AG09319 (cell line): ENCODE measurements at places on chromosomes 16 and 17.

DNA sequence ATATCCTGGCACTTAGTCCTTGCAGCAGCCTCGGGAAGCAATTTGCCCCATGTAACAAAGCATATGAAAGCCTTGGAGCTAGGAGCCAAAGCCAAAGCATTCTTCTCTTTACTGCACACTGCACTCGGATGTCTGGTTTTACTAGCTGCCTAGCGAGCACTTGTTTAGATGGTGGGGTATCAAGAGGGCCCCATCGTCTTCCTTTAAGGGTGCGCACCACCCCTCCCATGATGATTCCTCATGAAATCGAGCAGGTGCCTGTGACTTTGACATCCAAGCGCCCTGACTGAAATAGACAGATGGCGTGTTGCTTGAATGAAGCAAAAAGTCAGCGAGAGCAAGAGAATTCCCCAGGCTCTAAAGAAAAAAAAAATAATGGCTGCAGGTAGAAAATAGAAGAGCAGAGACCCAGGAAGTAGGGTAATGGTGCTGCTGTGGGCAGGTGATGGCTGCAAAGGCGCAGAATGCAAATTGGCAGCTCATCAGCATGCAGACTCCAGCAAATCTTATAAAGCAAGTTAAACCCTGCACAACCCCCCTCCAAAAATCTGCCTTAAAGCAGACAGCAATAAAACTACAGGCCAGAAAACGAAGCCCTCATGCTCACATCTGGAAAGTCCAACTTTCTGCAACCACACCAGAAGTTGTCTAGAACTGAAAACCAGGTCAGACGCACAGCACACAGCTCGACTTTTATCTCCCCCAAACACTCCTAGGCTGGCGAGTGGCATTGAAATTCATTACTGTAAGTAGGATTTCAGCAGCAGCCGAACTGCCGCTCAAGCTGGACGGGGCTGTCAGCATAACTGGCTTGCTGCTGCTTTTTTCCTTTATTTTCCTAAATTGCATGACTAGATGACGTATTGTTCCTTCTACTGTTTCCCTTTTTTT, 384.3 kb downstream of the RBFOX1 start:
- DNase-seq: no peak

DNA sequence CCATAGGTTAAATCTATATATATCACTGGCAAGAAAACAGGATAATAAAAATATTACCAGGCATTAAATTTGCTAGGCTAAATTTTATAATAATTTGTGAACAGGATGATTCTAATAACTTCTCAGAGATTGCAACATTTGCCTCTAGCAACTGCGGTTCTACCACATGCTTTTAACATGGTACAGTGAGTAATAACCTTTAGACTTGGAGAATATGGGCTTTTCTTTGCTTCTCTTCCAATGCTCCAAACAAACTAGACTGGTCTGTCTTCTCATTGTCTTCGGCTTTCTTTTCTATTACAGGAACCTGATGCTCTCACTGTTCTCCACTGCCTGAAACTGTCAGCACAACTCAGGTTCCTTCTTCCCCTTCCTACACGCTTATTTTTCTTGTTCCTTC, 80.6 kb downstream of the CA4 start:
- DNase-seq: no peak

DNA sequence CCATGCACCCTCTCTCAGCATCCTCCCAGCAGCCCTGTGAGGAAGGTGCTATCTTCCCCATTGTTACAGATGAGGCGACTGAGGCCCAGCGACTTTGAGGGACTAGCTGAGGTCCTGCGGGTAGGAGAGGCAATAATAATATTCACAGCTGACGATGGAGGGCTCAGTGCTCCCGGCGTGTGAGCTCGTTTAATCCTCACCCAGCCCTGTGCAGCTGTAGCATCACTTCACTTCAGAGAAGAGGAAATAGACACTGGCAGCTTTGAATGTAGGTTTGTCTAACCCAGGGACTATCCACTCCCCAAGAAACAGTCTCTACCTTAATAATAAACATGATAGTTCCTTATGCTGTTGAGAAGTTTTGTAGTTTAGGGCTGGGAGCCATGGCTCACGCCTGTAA, 21.6 kb downstream of the LASP1 start:
- no peak for DNase-seq

DNA sequence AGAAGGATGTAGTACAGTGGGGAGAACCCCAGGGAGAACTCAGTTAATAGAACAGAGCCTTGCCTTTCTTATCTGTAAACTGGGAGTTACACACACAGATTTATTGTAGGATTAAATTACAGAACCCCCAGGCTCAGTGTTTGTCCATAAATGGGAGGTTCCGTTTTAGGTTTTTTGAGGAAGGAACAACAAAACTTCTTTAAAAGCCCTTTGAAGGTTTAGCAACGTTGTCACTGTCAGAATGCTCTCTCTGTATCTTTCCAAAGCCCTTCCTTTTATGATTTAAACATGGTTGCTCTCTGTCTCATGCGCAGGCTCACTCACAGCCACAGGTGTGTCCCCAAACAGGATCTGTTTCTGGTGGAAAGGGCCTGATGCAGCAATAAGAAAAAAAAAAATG, 9.4 kb upstream of the GNA13 start:
- no peak for DNase-seq

DNA sequence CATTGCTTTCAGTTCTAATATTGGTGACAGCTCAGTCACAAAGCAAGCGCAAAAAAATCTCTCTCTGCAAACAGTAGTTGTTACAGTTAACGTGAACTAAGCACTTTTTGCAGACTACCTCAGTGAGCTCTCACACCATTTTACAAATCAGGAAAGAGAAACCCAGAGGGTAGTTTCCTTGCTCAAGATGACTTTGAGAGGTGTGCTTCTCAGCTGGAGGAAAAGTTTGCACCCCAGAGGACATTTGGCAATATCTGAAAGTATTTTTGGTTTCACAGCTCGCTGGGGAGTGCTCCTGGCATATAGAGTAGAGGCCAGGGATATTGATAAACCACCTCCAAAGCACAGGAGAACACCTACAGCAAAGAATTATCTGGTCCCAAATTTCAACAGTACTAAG, 741.1 kb upstream of the EEF2KMT start:
- no peak for DNase-seq
